ENCODE measurements at places on chromosomes 3 and 15.

DNA sequence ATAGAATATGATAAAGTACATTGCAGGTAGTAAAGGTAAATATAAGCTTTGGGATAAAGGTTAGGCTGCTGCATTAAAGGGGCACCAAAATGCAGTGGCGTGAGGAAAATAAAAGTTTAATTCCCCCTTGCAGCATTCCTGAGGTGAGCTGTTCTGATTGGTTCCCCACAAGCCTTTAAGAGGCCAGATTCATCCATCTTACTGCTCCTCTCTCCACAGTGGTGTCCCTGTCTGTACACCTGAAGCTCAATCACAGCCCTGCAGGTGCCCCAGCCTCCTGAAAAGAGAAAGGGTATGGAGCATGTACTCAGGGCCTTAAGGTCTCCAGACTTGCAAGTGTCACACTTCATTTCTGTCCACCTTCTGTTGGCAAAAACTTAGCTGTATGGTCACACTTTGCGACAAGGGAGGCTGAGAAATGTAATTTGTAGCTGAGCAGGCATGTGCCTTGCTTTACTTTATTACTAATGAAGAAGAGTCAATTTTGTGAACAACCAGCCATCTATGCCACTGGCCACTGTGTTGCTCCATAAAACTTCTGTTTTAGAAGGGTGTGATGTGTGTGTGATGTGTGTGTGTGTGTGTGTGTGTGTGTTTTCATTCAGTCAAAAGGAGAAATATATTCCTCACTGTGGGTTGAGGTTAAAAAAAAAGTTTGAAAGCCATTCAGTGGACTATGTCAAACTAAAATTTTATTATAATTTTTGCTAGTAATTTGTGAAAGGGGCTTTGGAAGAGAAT lies 12.8 kb downstream of the LACTB start:
- DNase-seq, result no peak

GRCh38 chr15:43187544-43188155 lies 2.4 kb downstream of the CCNDBP1 start:
- DNase-seq, result peak; percentile 17

- DNase-seq, result no peak
Measured at GRCh38 chr3:143084856-143085731, 34.5 kb upstream of the CHST2 start.

DNA sequence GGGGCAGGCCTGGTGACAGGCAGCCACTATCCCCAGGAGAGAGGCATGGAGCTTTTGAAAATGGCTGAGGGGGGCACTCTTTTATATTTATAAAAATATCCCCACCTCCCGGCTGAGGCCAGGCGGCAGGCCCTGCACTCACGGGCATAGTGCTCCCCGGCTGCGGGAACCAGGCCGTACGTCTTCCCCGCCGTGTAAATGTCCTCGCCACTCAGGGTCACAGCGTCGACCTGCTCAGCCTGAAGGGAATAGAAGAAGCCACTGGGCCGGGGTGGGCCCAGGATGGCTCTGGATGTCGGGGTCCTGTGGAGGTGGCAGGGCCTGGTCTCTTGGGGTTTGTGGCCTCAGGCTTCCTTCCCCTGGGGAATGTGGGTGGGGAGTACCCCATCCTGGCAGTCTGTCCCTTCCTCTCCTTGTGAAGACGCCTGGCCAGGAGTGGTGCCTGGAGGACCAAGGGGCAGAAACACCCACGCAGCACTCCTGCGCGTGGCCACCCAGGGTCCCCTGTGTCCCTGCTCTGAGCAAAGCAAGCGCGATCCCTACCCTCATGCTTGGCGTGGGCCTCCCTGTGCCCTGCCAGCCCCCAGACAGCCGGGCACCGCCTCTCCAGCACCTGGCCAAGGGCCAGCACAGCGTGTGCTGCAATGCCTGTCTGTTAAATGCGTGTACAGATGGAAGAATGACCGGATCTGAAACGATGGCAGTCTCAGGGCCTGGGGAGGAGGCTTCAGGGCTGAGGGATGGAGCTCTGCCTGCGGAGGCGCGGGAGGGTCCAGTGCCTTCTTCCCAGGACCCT lies 18.9 kb downstream of the MELTF start:
- DNase-seq, result no peak

DNA sequence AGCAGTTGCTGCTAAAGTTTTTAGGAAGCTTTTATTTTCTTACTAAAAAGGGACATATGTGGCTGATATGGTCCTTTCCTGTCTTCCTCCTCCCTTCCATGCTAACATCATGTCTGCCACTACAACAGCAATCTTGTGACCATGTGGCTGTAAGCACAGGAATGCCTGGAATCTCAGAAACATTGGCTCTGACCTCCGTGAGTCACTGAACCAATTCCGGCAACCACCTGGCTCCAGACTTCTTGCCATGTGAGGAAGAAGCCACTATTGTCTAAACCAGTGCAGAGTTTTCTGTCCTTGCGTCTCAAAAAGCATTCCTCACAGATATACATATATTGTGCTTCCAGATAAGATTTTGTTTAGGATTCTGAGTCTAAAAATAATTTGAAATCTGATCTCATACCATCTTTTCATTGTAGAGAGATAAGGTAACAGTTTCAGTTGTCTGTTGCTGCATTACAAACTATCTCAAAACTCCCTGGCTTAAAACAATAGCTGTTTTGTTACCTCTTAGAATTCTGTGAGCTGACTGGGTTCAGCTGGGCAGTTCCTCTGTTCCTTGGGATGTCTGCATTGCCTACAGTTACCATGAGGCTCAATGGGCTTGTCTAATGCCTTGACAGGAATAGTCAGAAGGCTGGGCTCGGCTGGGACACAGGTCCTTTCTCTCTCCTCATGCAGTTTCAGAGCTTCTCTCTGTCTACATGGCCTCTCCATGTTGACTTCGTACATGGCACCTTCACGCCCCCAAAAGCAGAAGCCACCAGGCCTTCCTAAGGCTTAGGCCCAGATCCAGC lies 77.3 kb upstream of the MAGI1 start:
- DNase-seq, result no peak

GRCh38 chr15:93527374-93528050 lies 438.5 kb upstream of the RGMA start:
- peak; percentile 75 for DNase-seq

GRCh38 chr15:40325188-40325587 lies 1.7 kb downstream of the INAFM2 start:
- DNase-seq, result no peak

- peak; percentile 22 for DNase-seq
Measured at GRCh38 chr3:35900079-35900478, 260.8 kb downstream of the ARPP21 start.

- no peak for DNase-seq
Measured at GRCh38 chr15:89937365-89938350, 24.9 kb upstream of the ARPIN start.

DNA sequence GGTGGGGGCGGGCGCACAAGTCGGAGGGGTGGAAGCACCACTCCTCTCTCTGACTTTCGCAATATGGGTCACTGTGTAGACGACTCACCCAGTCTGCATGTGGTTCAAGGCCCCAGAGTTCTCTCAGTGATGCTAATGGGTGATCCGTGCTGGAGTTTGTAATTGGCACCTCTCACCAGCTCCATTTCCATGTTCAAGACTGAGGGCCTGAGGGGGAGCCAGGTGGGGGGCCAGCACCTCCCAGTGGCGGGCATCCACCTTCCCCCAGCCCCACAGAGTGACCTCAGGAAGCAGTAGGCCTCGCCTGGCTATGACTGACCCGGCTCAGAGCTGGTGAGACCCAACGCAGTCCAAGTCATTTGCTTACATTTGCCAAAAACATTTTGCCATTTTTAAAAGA lies 230.0 kb upstream of the ST8SIA2 start:
- DNase-seq, result no peak

- peak; percentile 55 for DNase-seq
Measured at GRCh38 chr15:35674873-35675781, 129.2 kb upstream of the DPH6 start.

GRCh38 chr15:49421991-49422390 lies 1.1 kb upstream of the FGF7 start:
- peak; percentile 46 for DNase-seq

DNA sequence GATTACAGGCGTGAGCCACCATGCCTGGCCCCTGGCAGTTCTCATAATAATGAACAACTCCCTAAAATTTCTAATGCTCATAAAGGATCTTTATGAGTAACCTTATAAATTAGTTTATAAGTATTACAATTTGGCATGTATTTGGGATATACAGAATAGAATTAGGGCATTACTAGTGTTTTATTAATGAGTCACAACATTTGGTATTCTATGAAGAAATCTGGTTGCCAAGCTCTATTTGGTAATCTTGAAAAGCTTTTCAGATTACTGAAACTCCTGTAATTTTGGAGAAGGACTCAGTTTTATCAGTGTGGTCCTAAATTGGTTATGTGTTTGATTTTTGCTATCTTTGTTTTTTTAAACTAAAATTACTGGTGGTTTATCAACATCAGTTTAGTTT lies 45.8 kb downstream of the TM6SF1 start:
- no peak for DNase-seq

DNA sequence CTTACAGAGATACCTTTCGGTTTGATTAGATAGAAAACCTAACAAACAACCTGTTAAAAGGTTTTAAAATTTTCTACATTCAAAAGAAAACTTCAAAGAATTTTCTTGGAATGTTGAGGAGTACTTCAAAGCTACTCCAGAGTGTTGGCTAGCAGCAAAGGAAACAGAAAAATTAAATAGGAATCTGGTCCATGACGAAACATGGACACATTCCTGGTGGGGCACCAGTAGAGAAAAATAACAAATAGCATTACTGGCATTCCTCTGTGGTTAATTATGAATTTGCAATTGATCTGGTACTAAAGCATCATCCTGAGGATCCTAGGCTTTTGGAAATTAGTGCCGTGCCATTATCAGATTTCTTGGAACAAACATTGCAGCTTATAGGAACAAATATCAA lies 59.5 kb upstream of the DPPA4 start:
- DNase-seq, result no peak

GRCh38 chr3:83096-83495 lies 113.5 kb upstream of the CHL1 start:
- DNase-seq, result peak; percentile 14

- DNase-seq, result no peak
Measured at GRCh38 chr15:79209116-79209515, 73.4 kb upstream of the ANKRD34C start.

GRCh38 chr3:100210772-100211135 lies 50.0 kb upstream of the TBC1D23 start:
- DNase-seq, result no peak

DNA sequence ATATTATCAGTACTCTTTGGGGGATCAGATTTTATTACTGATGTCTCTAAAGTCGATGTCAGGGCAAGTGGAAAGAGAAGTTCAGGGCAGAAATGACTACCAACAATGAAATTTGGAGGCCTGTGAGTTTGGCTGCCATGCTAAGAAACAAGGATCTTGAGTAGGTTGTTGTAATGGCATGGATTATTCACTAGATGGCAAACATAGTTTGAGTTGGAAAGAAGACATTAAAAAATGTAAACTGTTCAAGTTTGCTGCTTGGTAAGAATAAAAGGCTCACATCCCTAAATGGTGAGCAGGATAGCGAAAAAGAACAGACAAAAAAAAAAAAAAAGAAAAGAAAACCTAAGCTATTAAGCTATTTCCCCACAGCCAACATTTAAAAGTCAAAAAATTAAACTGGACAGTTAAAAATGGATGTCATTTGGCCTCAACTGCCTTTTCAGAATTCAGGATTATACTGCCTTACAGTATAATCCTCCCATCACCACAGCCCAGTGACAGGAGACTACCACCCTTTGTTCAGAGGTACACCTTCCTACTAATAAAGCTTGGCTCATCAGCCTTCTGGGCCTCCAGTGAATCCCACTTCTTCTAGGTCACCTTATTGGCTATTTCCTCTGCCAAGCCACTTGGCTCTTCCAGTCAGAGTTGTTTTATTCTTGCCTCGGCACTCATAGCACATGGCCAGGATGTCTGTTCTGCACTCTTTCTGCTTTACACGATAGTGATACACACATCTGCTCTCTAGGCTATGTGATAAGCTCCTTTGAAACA lies 163.7 kb downstream of the PLD1 start:
- DNase-seq, result no peak

- DNase-seq, result no peak
Measured at GRCh38 chr15:71153823-71154524, 38.7 kb downstream of the THSD4 start.

DNA sequence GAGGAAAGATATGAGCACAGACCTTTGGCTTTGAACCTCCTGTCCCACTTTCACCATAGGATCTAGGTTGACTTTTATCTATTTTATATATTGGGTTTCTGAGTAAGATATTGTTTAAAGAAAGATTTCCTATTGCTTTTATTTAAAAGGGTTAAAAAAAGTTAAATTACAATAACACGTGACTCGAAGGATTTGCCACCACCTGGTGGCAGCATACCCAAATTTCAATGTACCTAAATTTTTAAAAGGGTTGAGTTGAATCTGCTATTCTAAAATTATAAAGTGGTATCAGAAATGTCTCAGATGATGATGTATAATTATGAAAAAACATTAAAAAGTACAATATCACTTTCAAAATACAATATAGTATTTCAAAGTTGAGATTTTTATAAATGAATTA lies 368.4 kb downstream of the MECOM start:
- DNase-seq, result no peak

- no peak for DNase-seq
Measured at GRCh38 chr3:171123915-171124314, 97.4 kb upstream of the SLC2A2 start.

- no peak for DNase-seq
Measured at GRCh38 chr3:152100491-152101132, 168.1 kb upstream of the MBNL1 start.

- DNase-seq, result no peak
Measured at GRCh38 chr3:115436767-115437301, 186.5 kb upstream of the GAP43 start.

GRCh38 chr3:48222616-48223513 lies at the start of gene CAMP:
Gene CAMP (plus strand): TSS chr3:48223495. CDS start chr3:48223512, 17 bp downstream.
- DNase-seq, result peak; percentile 44

Measured in NCI-H345 (cell line).